Stimulated activated CD8-positive, alpha-beta memory T cell treated with anti-CD3 and anti-CD28 coated beads, Interleukin-7, amount 100 ng/mL, for 1 hour (primary cell): ENCODE measurements at places on chromosomes 6 and 20.

DNA sequence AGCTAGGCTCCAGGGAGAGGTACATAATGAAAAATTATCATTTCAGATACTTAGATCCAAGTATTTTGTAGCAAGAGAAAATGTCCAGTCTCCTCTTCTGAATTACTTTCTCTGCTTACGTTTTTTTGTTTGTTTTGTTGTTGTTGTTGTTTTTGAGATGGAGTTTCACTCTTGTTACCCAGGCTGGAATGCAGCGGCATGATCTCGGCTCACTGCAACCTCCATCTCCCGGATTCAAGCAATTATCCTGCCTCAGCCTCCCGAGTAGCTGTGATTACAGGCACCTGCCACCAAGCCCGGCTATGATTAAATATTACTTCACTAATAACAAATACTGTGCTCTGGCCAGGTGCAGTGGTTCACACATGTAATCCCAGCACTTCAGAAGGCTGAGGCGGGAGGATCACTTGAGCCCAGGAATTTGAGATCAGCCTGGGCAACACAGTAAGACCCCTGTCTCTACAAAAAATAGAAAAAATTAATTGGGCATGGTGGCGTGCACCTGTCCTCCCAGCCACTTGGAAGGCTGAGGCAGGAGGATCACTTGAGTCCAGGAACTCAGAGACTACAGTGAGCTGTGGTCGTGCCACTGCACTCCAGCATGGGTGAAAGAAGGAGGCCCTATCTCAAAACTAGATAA lies 155.0 kb upstream of the JARID2 start:
- no peak for DNase-seq

DNA sequence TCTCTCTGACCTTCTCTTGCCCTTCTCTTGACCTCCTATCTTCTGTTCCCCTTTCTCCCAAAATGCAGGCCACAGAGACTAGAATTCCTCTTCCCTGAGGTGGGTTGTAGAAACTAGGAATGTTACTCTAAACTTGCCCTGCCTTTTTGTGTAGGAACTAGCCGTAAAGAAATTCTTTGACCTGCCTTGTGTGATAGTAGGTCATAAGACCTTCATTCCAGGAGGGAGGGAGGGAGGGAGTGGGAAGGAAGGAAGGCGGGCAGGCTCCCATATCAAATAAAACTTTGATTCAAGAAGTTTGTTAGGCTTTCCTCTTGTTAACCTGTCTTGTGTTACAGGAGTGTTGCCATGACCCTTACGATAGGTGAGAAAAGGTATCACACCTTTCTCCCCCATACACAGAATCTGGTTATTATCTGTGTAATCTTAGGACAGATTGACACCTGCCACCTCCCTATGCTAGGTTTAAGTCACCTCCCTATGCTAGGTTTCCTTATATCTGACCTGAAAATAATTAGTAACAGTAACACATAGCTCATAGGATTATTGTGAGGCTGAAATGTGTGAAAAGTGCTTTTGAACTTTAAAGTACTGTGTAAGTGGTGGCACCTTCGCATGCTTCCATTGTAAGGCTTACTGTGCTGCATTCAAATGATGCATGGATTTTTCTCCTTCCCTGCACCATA lies 32.6 kb upstream of the FUCA2 start:
- no peak for DNase-seq

GRCh38 chr6:17842934-17843821 lies 136.5 kb upstream of the NUP153 start:
- no peak for DNase-seq

GRCh38 chr6:73471686-73472290 lies 10.3 kb downstream of the MTO1 start:
- no peak for DNase-seq

- no peak for DNase-seq
These were observed 8.9 kb upstream of the TCF15 start for GRCh38 chr20:618980-619379.

DNA sequence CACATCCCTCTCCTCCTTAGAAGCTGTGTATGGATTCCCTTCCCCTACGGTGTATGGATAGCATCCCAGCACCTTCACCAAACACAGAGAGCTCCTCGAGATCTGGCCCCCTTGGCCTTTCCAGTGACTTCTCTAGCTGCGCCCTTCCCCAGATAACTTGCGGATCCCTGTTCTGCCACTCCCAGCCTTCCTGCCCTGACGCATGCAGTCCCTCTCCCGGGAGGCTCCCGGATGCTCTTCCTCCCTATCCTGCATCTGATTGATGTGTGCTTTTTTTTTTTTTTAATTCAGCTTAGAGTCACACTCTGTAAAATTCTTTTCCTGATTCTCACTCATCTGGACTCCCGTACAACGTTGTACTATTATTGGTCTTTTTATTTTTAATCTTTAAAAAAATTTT lies 44.8 kb downstream of the GCNT2 start:
- no peak for DNase-seq

DNA sequence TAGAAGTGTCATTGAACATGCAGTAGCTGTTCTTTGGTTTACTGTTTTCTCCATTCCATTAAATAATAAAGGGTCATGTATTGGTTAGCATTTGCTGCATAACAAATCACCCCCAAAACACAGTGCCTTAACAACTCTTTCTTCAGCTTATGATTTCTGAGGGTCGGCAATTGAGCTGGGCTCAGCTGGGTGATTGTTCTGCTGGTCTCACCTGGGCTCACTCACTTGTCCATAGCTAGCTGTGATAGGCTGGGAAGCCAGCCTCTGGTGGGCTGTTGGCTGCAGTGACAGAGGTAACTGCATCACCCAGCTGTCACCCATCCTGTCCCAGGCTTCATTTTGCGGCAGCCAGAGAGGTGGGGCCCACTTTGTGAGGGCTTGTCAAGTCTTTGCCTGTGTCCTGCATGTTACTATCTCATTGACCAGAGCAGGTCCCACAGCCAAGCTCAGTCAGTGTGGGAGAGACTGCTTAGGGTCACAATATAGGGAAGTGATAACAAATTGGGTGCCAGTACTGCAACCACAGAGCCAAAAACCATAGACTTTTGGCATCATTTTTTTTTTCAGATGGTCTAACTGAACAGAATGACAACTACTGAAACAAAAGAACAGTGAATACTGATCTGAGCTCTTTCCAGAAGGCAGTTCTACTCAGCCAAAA lies 76.9 kb downstream of the SYNDIG1 start:
- DNase-seq: no peak

- no peak for DNase-seq
These were observed 41.2 kb downstream of the BTBD3 start for GRCh38 chr20:11958855-11959254.

- no peak for DNase-seq
These were observed 44.1 kb downstream of the RALY start for GRCh38 chr20:34037767-34038166.

DNA sequence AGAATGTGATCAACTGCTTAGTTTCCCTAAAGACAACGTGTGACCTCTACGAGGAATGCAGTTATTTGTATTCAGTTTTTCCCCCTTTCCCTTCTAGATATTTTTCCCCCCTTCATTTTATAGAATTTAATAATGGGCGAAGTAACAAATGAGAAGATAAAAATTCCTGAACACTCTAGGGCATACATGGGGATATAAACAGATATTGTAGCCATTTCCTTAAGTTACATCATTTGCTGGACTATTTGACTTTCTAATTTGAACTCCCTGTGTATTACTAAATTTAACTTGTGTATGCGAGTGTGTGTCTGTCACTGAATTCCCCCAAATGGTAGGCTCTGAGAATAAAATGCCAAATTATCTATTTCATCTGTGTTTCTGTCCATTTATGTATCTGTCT lies 99.0 kb upstream of the ZFP64 start:
- DNase-seq: no peak

- DNase-seq: no peak
These were observed 16.2 kb downstream of the TMEM30A start for GRCh38 chr6:75268121-75268987.

DNA sequence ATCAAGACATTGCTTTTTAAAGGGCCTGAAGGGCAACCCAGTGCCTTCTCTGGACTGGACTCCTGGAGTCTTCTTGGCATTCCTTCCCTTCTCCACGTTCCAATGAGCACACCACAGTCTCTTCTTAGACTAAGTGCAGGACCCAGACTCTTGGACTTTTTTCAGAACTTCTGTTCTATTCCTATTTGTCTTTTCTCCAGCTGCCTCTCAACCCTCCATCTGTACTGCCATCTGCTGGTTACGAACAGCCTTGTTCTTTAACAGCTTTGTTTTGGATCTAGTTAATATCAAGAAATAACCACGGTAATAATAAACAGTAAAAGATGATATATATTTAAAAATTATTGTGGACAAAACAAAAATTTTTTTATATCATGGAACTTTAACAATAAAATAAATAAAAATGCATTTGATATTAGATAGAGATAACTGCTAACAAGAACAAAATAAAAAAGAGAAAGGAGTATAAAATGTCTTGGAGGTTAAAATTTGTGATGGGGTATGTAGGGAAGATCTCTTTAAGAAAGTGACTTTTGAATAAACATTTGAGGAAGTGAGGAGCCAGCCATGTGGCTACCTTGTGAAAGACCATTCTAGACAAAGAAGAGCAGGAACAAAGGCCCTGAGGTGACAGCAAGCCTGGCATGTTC lies 105.1 kb upstream of the HCRTR2 start:
- no peak for DNase-seq

- no peak for DNase-seq
These were observed 118.3 kb downstream of the RALGAPA2 start for GRCh38 chr20:20594171-20594530.

DNA sequence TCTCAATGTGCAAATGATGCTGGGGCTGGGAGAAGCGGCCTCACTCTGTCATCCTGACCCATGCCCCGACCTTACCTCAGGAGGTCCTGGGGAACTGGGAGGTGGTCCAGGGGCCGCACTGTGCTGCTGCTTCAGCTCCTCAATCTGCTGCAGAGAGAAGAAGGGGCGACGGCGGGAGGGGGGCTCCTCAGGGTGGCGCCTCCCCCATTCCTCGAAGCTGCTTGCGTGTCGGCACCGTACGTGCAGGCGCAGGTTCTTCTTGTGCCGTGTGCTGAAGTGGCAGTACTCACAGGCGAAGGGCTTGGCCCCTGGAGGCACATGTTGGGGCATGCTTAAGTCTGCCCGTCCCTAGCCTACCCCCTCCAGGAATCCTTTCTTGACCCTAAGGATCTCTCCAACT lies 12.9 kb downstream of the ZNF335 start:
- DNase-seq: no peak

- no peak for DNase-seq
These were observed 73.1 kb downstream of the DNAAF9 start for GRCh38 chr20:3334156-3334943.

GRCh38 chr6:142751452-142751851 lies 193.5 kb downstream of the HIVEP2 start:
- no peak for DNase-seq

DNA sequence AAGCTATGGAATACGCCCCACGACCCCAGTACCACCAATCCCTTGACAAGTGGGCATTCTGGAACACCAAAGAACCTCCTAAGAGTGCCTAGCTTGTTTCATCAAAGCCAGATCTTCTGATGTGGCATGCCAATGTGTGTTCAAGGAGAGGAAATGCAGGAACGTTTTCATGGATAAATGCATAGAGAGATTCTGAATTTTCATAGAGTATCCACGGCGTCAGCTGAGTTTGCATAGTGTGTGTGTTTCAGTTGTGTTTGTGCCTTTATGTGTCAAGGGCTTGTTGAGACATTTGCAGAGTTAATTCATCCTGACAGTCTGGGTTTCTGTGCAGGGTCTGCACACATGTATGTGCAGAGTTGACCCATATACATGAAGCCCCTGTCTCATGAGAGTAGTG lies 172.7 kb upstream of the LRFN2 start:
- no peak for DNase-seq

GRCh38 chr20:58260006-58260405 lies 31.6 kb upstream of the ANKRD60 start:
- no peak for DNase-seq
